HFFc6 (cell line): ENCODE measurements at places on chromosomes 2 and 18.

GRCh38 chr18:26546170-26546874 lies 2.0 kb downstream of the KCTD1 start:
- no peak for DNase-seq

DNA sequence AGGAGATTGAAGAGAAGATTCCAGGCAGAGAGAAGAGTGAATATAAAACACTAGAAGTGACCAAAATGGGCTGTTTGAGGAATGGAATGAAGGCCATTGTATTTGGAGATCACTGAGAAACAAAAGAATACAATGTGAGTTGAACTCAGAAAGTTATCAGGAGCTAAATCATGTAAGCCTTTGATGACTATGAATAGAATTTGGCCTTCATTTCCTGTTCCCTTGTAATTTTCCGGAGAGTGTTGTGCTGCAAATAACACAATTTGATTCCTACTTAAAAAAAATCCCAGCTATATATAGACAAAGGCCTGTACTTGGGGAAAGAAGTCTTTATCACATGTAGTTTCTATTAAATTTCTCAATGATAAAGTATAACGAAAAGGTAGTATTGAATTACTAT lies 33.7 kb upstream of the KYNU start:
- no peak for DNase-seq

DNA sequence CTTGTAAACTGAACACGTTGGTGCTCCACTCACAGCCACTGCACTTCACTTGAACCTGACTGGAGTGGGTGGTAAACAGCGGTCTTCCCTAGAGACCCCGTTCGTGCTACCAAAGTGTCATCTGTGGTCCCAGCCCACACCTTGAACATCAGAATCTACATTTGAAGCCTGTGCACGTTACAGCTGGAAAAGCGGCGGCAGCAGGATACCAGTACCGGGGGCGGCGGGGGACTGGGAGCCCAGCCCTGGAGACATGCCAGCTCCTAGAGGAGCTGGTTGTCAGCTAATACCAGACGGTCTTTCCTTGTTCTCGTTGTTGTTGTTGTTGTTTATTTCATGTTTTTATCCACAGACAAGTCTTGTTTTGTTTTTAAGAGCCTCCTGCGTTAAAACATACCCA lies 156.7 kb downstream of the WDSUB1 start:
- no peak for DNase-seq

GRCh38 chr2:134407154-134407890 lies 153.4 kb downstream of the MGAT5 start:
- DNase-seq, result no peak

GRCh38 chr2:207624185-207625013 lies 795 bp downstream of the METTL21A start:
- DNase-seq, result peak; percentile 59

DNA sequence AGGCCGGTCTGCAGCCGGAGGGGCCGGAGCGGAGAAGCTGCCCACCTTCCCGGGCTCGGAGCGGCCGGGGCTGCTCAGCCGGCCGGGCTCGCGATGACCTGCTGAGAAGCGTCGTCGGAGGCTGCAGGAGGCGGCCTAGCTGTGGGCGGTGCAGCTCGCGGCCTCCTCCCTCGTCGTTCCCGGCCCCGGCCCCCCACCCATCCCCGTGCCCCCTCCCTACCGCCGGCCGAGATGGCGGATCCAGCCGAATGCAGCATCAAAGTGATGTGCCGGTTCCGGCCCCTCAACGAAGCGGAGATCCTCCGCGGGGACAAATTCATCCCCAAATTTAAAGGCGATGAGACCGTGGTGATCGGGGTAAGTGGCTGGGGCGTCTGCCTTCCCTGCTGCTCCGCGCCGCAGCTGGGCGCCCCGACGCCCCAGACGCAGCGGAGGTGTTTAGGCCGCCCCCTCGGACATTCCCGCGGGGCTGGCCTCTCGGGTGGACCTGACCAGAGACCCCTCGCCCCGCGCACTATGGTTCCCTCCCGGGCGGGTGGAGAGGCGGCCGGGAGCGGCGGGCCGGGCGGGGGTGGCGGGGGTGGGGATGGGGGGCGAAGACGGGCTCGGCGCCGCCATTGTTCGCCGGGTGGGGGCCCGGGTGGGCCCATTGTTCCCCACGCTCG lies 492 bp downstream of the KIF5C start:
- no peak for DNase-seq

DNA sequence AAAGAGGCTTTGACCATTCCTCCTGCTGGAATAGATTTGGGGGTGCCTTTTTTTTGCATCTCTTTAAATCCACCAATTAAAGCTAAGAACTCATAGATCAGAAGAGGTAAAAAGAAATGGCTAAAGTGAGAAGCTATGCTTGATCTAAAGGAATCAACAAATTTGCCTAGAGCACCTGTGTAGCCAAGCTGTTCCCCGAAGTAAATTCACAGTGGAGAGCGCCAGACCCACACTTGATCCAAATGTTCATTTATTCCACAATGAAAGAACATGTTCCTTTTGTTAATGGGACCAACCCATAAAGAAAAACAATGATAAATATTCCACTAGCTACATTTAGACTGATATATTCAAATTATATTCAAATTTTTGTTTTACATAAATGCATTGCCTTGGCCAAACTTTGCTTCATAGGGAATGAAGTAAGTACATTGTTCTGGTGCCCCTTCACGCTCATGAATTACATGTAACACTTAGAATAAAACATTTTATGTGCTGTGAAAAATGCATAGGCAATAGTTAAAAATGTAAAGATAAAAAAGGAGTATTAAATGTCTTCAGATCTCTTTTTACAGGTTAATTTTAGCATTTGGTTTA lies 167.4 kb downstream of the PKP4 start:
- DNase-seq, result no peak

GRCh38 chr2:161552015-161552414 lies 72.2 kb upstream of the SLC4A10 start:
- no peak for DNase-seq

DNA sequence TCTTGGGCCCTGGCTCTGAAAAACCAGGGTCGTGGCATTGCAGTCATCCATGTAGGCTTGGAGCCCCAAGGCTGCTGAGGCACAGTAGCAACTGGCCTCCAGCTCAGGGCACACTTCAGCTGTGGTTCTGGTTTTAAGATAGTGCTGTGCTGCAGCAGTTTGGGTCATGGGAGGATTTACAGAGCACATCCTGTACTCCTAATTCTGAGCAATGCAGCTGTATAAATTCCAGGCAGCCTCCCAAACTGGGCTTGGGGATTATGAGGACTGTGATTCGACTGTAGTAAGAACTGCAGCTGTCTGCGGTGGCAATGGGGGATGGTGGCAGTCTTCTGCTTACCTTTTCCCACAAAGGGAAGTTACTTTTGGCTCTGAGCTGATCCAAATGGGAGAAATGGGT lies 536.3 kb upstream of the GCFC2 start:
- DNase-seq, result no peak

GRCh38 chr2:31129375-31130171 lies 8.7 kb downstream of the GALNT14 start:
- DNase-seq, result no peak

- no peak for DNase-seq
Observed at GRCh38 chr2:38654528-38655381, 11.2 kb upstream of the GALM start.

DNA sequence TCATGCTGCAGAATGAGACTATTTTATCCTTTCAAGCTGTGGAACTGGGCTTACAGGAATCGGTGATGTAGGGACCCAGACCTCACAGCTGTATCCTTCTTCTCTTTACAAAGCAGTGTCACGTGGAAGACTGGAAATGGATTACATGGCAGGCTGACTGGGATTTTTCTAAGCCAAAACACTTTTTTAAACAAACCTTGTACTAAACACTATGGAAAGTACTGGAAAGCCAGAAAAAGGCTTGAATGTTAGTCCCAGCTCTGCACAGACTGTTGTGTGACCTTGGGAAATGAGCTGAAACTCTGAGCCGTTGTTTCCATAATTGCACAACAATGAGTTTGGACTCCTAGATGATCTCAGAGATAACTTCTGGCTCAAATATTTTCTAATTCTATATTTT lies 7.6 kb upstream of the ADAM23 start:
- no peak for DNase-seq

DNA sequence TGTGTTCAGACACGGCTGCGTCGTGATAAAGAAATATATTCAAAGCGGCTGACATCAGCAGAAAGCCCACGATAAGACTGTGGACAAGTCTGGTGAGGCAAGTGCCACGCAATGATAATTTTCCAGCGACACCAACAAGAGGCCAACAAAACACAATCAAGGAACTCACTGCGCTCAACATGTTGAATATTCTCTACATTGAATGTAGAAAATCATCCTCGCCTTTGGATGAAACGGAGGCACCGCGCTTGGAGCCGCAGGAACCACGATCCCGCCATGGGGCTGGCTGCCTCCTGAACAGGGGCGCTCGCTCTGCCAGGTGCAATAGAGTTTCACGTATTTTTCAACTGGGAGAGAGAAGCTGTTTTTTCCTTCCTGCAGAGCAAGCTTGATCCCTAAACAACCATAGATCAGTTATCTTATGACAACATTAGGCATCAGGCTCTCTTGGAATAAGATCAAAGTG lies 220.3 kb downstream of the ATAD2B start:
- DNase-seq, result no peak

- no peak for DNase-seq
Observed at GRCh38 chr2:866887-867286, 83.8 kb upstream of the SNTG2 start.

GRCh38 chr18:65906621-65907034 lies 155.8 kb downstream of the CDH7 start:
- DNase-seq, result no peak

DNA sequence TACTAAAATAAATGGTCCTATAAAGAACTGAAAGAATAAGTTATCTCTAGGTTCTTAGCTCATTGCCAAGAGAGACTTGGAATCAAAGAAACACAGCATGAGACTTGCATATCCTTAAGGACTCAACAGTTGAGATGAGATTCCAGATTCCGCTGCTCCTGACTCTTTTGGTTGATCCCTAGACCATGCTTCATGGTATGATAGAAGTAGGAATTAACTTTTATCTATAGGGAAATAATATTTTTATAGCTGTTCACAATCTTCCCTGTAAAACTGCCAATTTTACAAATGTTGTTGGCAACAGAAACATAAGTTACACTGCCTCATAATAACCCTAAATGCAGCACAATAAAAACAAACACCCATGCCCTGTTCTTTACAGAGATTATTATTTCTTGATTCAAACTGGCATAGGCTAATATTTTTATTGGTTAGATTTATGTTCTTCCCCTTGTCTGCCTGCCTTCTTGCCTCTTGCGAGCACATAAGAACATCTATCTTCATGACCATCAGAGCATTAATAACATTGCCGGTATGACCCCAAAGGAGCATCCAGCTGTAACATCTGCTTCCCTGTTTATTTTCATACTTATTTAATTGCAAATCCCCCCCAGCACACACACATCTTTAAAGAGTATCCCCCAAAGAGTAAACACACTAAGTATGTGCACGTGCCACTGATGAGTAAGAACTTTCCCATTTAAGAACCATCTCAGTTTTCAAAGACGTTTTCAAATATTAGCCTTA lies 735.7 kb upstream of the SLC8A1 start:
- DNase-seq, result no peak

DNA sequence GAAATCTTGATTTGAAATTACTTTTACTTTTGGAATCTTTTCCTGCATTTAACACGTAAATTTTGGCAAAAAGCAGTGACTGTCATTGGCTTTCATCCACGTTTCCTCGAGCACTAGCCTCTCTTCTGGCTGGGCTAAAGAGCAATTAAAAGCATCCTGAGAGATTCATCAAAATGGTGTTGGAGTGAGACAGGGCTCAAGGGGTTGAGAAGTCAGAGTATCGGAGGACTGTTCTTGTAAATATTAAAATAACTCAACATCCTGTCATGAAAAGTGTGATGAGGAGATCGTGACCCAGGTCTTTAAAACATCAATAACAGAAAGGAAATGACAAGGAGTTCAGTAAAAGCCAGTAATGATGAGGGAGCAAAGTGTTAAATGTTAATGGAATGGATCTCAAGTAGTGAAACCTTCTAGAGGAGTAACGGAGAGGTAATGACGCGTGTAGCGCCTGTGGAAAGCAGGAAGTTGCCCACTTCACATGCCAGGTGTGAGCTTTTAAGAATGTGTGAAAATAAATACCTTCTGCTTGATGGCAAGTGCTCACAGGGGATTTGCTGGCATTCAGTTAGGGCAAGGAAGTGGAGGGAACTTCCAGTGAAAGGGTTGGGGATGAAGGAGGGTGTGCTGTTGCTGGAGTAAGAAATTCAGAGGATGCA lies 754.4 kb downstream of the ADCYAP1 start:
- DNase-seq, result no peak

- DNase-seq, result no peak
Observed at GRCh38 chr18:54033052-54033451, 191.4 kb downstream of the MBD2 start.

DNA sequence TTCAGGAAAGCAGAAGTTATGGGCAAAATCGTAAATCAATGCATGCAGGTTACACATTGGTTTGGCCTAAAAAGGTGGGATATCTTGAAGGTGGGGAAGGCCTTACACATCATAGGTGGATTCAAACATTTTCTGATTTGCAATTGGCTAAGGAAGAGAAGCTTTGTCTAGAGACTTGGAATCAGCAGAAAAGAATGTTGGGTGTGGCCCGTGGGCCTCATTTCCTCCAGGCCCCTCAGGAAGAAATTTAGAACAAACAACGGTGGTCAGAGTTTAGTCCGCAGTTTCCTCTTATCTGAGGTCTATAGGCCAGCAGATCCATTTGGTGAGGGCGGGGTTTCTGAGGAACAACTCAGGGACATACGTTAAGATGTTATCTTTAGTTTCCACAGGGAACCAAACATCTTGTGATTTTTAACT lies 50.9 kb upstream of the AFF3 start:
- DNase-seq, result no peak

DNA sequence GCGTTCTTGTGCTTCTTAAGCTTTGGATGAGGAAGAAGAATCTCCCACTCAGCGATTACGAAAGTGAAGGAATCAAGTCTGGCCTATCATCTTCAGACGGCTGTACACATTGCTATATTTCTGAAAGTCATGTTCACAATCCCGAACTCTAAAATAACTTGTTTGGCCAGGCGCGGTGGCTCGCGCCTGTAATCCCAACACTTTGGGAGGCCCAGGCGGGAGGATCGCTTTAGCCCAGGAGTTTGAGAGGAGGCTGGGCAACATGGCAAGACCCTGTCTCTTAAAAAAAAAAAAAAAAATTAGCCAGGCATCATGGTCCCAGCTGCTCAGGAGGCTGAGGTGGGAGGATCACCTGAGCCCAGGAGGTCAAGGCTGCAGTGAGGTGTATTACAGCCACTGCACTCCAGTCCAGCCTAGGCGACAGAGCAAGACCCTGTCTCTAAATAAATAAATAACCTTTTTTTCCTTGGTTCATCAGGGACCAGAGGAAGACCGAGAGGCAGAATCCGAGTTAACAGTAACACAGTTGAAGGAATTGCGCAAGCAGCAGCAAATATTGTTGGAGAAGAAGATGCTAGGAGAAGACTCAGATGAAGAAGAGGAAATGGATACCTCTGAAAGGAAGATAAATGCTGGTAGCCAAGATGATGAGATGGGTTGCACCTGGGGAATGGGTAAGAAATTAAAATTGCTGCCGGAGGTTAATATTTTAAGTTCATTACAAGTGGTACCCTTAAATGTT lies 1.1 kb downstream of the SLC4A1AP start:
- no peak for DNase-seq

DNA sequence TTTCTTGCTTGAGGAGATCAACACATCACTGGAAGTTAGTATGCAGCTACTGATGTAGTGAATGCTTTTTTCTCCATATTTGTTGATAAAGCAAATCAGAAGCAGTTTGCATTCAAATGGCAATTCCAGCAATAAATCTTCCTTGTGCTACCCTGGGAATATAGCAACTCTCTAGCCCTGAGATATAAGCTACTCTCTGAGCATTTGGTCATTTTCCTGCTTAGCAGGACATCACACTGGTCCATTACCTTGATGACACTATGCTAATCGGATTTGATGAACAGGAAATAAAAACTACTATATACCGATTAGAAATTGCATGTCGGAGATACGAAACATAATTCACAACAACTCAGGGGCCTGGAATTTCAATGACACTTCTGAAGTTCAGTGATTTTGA lies 152.7 kb downstream of the CBLN2 start:
- no peak for DNase-seq
